ENCODE measurements at places on chromosomes 1 and 21.
A peak's percentile ranks its signal among the peaks of the same experiment; 100 is the strongest.

DNA sequence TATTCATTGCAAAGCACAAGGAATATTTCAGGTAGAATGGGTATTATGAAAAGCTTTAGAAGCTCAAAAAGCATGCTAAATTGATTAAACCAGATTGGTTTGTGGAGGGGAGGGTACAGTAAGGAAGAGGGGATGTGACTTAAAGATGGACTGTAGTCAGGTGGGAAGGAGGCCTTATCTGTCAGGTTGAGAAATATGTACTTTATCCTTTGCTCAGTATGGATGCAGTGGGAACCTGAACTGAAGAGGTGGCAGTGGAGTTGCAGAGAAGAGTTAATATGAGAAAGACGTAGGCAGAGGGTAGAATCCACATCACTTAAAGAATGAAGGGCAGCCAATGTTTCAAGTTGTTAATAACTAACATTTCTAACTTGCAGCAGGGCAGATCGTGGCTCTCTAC is 44.1 kb downstream of the SNX7 start:
- DNase-seq = no peak

GRCh38 chr1:171310661-171311087 is 3.3 kb upstream of the FMO4 start:
- no peak for DNase-seq

GRCh38 chr1:33111965-33112364 is 31.0 kb downstream of the AZIN2 start:
- no peak for DNase-seq

DNA sequence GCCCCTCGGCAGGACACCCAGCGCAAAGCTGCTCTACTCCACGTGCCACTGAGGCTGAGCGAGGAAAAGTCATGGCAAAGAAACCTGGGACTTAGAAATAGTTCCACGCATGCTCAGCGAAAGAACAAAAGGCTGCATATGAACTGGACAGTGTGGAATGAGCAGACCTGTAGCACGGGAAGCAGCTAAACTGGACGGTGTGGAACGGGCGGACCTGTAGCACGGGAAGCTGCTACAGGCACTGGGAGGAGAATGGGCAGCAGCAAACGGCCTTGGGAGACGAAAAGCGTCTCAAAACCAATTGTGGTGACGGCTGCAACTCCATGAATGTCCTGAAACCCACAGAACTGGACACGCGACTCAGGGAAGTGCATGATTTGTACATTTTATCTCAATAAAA is 15.6 kb downstream of the SSU72 start:
- DNase-seq = no peak

DNA sequence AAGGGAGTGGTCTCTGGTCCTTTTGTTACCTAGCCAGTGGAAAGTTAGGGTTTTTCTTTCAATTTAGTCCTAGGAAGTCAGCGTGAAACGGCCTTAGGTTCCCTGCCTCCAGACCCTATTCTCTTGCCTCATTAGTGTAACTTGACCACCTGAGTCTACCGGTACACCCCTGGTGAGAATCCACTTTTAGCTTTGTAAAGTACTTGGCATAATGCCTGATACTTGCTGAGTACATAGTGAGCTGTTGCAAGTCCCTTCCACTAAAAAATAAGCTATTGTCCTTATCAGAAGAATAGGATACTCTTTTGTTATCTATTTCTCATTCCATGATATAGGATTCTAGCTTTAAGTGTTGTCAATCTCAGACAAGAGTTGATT is 228.8 kb downstream of the ST6GALNAC3 start:
- DNase-seq = peak; percentile 92

GRCh38 chr1:234911787-234912186 is 216.8 kb downstream of the TOMM20 start:
- no peak for DNase-seq

- no peak for DNase-seq
These were observed 290.5 kb downstream of the AJAP1 start for GRCh38 chr1:4944911-4945310.

GRCh38 chr21:33109574-33110339 is 39.8 kb downstream of the OLIG1 start:
- peak; percentile 19 for DNase-seq

GRCh38 chr21:38631676-38632075 is 133.4 kb upstream of the ERG start:
- DNase-seq = no peak

- DNase-seq = no peak
These were observed 2.8 kb upstream of the LRRC38 start for GRCh38 chr1:13516606-13517005.

DNA sequence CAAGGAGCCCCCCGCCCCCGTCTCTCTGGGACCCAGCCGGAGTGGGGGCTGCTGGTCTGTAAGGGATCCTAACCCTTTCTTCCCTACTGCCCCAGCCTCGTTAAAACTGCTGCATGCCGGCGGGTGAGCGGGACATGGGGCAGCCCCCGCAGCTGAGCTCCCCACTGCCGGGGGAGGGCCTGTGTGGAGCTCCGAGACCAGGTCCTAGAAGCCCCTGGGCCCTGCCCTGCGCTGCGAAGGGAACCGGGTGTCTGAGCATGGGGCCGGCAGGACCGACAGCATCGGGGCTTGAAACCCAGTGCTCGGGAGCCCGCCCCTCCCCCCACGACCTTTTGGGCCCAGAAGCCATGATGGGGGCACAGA is 9.2 kb upstream of the COL6A1 start:
- no peak for DNase-seq

DNA sequence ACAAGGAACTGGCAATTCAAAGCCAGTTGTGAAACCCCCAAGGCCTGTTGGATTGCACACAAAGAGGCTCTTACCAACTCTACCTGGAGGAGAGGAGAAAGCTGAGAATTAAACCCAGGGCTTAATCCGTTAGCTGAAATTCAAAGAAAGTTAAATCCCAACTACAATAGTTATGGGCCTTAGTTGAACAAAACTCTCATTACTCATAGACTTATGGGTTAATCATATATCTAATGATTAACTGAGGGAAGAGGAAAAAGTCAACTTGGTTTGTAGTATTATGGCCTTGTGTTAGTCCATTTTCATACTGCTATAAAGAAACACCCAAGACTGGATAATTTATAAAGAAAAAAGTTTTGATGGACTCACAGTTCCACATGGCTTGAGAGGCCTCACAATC is 838.2 kb upstream of the ADGRL2 start:
- DNase-seq = no peak

DNA sequence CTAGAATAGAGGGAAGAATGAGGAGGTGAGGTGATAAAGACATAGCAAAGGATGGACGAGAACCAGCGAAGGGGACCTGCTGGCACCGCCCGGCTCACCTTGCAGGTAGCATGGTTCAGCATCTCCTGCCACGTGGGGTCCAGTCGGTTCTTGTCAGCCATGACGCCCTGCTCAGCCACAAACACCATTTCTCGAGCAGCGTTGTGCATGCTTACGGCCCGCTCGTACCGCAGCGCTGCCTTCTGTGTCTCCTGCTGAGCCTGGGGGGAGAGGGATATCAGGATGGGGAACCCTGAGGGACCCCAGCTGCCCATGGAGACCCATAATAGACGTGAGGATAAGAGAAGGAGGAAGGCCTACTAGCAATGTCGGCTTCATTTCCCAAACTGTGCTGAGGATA is 11.4 kb downstream of the SH3BP5L start:
- DNase-seq = no peak

DNA sequence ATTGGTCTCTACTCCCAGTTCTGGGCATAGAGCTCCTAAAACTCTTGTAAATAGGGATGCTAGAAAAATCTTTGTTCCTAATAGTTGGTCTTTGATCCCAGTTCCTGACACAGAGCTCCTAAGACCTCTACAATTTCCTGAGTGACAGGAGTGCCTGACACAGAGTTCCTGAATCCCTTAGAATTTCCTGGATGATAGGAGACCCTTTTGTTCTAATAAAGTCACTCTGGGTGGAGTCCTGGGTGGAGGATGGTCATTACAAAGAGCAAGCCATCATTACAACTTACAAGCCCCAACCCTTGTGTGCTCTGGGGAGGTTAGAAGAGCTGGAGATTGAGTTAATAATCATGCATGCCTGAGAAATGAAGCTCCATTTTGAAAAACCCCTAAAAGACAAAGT is 58.4 kb downstream of the ZZZ3 start:
- no peak for DNase-seq
